ENCODE measurements at places on chromosomes 16 and 17. TPM values are rescaled to one million over a fixed set of nuclear protein-coding genes. Genes with fewer than 3 reads are reported as not detected.

Gene SOX9
- 20.2 TPM for polyA plus RNA-seq

Gene ZNF205
- polyA plus RNA-seq = 9.7 TPM

Gene ABCC3
- 185 TPM for polyA plus RNA-seq

Gene PHOSPHO1
- not detected for polyA plus RNA-seq

Gene TP53TG3C
- polyA plus RNA-seq = 0.76 TPM

Gene GSG1L
- polyA plus RNA-seq = not detected

Gene INCA1
- polyA plus RNA-seq = 1.2 TPM

Gene DNAH9
- not detected for polyA plus RNA-seq

Gene BEAN1
- polyA plus RNA-seq = not detected

Gene PERCC1
- polyA plus RNA-seq = not detected

Gene PRAC2
- not detected for polyA plus RNA-seq

Gene IRX3
- polyA plus RNA-seq = 4.1 TPM

Gene KRT39
- not detected for polyA plus RNA-seq
